ENCODE measurements at places on chromosomes 1 and 21.

DNA sequence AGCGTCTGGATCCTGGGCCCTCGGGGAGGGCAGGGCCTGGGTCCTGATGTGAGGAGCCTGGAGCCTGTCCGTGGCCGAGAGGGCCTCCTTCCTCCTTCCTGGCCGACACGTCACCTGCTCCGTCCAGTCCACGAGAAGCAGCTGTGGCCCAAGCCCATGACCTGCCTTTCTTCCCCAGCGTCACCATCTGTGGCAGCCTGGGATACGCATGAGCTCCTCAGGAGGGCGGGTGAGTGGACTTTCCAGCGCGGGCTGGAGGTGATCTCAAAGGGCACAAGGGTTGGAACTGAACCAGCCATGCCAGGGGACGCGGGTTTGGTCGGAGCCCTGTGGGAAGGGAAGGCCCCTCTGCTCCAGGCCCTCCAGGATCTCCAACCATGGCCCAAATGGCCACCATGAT, 90.4 kb downstream of the DHRS3 start:
- DNase-seq, result no peak

DNA sequence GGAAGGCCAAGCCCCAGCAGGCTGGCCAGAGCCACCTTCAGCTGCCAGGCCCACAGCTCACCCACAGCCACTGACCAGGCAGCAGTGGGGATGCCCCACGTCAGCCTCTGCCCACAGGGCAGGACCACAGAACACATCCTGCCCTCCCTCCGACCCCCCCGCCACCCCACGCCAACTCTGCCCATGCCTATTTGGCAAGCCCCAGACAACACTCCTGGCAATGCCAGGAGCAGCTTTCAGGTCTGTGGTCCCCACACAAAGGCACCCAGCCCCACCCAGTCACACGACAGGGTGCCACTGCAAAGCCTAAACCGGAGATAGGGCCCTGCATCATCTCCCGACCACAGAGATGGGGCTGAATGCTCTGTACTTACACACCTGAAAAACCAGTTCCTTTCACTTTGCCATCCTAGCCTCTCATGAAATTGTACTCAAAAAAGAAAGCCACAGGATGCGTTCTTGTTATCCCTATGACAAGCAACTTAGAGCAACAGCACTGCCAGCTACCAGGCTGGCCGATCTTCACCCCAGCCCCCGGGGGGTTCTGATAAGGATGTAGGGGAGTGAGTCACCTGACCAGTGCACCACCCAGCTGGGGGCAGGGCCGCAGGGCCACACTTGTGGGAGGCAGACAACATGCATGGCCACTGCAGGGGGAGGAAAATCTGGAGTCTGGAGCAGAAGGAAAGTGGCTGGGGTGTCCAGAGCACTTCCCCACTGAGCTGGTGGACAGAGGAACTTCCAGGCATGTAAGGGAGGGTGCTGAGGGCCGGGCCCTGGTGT, 36.2 kb downstream of the UBE2G2 start:
- DNase-seq, result peak; percentile 75

- DNase-seq, result no peak
Measured at GRCh38 chr1:89310505-89310904, 37.8 kb upstream of the GBP5 start.

DNA sequence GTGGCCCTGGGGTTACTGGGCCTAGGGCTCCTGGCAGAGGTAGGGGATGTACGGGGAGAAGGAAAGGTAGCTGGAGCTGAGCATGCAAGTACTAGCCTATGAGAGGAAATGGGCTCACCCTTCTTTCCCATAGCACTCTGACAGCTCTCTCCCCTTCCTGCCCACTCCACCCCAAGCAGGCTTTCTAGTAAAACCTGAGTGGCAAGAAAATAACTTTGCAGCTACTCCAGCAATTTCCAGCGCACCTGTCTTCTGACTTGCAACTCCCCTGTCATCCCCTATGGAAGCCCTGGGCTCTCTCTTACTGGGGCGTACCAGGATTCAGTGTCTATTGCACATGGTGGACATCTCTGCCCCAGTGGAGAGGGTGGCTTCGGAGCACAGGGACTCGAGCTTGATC, 6.7 kb upstream of the IVL start:
- DNase-seq, result no peak

- DNase-seq, result no peak
Measured at GRCh38 chr21:46546799-46547198, 58.1 kb downstream of the S100B start.

- DNase-seq, result no peak
Measured at GRCh38 chr1:34131396-34132160, 33.5 kb downstream of the CSMD2 start.

GRCh38 chr1:40622936-40623629, 42.4 kb downstream of the RIMS3 start:
- DNase-seq, result no peak

DNA sequence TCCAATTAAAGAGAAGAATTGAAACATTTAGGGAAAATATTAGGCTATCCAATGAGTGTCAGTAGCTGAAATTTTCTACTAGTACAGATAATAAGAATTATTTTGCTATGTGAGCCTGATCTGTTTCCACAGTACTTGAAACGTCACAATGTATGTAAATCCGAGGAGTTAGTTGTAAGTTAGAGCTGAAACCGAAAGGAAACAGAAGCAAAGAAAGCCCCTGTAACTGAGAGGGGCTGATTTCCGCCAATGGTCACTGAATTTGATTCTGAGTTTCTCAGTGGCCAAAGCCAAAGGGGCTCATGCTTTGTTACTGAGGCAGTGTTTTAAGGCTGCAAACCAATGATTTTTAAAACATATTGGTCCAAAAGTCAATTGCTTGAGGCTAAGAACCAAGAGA, 168.3 kb upstream of the DUSP10 start:
- DNase-seq, result no peak

- no peak for DNase-seq
Measured at GRCh38 chr1:110438893-110439292, 12.1 kb upstream of the PROK1 start.

DNA sequence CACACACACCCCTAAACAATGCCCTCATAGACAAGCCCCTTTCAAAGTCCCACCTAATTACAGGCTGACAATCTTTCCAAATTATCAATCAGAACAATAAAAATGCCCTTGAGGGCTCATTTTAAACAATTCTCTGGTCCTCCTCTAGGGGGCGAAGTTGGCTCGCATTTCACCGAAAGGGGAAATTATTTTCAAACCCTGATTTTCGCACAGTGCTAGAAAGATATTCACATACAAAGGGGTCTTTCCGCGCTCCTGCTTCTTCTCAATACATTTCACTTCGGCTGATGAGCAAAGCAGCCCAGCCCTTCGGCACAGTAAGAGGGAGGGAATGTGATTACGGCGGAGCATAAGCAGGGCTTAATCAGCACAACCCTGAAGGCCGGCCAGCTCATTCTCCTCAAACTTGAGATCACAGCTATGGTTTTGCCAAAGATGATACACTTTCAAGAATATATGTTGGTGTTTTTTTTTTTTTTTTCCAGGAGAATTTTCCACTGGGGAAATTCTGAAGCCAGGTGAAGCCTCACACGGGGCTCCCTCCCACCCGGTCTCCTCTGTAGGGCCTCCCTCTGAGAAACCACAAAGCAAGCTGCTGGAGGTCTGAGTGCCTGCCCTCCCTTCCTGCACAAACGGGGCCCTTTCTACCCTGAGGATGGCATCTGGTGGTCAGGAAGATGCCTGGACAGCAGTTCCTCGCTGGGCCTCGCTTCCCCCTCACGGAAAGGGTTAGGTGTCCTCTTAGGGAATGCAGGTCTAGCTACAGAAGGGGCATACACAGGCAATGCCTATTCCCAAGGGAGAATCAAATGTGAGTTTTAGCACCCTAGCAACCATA, 66.9 kb downstream of the GNG12 start:
- DNase-seq, result peak; percentile 51

- DNase-seq, result no peak
Measured at GRCh38 chr1:83931658-83932253, 67.2 kb downstream of the TTLL7 start.

- DNase-seq, result peak; percentile 71
Measured at GRCh38 chr1:64956733-64957441, 9.5 kb downstream of the JAK1 start.

DNA sequence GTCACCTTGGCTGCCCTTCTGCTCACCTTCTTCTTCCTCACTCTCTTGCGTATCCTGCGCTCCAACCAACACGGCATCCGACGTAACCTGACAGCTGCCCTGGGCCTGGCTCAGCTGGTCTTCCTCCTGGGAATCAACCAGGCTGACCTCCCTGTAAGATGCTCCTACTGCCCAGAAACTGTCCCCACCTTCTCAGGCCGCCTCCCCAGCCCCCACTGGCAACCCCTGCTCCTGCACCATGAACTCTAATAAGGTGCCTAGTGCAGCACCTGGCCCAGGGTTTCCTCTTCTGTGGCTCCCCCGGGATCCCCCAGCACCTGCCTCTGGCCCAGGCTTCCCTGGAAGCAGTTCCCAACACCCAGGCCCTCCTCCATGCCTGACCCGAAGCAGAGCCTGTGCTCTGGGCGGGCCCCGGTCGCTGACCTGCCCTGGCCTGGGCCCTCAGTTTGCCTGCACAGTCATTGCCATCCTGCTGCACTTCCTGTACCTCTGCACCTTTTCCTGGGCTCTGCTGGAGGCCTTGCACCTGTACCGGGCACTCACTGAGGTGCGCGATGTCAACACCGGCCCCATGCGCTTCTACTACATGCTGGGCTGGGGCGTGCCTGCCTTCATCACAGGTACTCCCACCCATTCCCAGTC, 12.8 kb downstream of the PSRC1 start:
- no peak for DNase-seq
